NCI-H187 (cell line): ENCODE measurements at places on chromosomes 2 and 18.

DNA sequence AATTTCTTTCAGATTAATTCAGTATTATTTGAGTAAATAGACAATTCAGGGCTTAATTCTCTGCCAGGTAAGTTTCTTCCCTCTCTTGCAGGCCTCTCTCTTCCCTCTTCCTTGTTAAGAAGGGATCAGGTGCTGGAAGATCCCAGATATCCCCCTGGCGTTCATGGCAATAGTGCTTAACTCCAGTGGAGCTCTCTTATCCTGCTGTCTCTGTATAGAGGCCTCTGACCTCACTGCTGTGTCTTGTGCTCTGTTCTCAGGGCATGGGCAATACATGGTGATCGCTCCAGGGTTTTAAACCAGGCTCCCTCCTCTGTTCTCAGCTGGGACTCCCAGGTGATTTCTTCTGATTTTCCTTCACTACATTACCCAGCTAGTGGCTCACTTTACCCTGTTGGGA, 226.8 kb downstream of the MC4R start:
- DNase-seq: no peak

DNA sequence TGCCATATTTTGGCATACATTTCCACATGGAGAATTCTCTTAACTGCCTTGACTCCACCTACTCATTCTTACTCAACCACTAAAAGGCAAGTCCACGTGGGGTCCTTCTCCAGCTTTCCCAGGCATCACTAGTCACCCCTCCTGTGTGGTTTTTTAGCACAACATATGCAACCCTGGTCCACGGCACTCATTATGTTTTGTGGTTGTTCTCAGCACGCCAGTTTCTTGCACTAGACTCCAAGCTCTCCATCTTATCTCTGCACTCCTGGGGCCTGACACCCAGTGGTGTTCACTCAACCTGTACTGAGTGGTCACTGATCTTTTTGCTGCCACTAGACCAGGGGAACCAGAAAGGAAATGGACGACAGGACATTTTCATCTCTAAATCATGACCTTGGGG, 18.0 kb downstream of the MARCHF4 start:
- DNase-seq: no peak

DNA sequence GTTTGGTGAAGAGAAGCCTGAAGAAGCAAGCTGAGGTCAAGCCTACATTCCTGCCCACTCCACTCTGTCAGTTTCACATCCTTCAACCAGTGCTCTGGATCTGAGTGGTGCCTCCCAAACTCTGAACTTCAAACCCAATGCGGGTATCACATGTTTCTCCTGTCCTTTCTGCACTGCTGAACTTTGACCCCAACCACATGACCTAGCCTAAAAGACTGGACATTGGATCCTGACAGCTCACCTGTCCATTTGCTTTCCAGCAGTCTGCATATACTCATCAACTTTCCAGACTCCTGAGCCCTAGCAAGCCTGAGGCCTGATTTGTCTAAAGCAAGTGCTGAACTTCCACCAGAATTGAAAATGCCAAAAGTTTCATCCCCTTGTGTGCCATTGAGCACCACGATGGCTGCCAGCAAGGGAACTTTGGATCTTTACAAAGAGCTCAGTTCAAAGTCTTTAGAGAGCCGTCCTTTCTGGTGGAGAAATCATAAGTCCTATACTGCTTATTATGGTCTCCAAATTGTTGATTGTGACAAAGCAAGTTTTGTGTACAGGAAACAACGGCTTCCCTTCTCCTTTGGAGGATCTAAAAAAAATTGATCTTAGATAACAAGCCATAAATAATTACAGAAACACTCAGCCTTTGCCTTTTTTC, 37.6 kb upstream of the ITGA6 start:
- no peak for DNase-seq

DNA sequence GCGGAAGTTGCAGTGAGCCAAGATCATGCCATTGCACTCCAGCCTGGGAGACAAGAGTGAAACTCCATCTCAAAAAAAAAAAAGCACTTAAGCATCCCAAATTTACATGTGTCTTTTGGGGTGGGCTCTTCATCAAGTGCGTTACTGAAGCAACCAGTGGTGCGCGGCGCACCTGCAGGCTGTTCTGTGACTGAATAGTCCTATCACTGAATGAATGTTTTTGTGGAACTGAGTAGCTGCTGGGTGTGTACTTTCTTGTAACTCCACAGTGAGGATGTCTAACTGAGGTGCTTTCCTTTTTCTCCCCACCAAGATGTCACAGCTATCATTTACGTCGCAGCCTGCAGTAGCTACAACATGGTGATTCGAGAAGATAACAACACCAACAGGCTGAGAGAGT, 17.0 kb downstream of the CHMP1B start:
- no peak for DNase-seq

DNA sequence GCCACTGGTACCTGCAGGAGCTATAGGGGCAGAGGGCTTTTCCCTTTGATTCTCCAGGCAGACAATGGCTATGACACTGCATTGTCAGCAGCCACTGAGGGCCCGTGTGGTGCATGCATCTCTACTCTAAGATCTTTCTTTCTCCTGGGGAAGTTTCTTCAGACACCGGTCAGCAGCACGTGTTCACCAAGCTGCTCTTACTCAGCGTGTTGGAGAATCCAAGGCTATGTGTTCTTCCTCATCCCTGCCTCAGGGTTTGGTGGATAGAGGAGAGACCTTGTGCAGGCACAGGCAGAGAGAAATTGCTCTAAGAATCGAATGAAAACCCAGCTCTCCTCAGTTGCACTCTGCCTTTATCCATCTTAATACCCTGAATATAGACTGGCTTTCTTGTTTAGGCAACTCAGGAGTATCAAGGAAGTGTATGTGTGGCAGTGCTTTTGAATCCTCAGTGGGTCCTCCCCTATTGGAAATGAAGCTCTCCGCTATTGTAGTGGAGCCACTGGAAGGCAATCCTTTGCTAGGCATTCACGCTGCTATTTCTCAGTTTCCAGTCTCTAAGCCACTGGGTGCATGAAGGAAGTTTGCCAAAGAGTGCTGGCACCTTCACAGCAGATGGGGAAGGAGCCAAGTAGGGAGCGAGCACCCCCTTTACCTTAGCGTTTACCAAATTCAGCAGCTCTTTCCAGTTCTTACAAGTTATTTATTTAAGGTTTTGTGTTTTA, 86.9 kb upstream of the EML6 start:
- no peak for DNase-seq

DNA sequence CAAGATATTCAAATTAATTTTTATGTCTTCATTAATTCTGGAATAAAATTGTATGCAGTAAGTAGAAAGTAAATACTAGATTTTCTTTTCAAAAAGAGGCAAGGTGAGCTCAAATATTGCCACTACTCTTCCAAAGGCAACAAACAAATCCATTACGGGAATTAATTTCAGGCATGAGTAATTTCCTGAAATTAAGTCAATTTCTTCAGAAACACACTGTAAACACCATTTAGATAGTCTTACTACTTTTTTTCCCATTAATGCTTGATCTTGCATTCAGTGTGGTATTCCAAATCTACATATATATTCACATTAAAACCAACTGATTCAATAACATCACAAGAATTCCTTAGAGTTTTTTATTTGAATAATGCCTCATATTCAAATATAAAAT, 1274.0 kb upstream of the CRIM1 start:
- no peak for DNase-seq

DNA sequence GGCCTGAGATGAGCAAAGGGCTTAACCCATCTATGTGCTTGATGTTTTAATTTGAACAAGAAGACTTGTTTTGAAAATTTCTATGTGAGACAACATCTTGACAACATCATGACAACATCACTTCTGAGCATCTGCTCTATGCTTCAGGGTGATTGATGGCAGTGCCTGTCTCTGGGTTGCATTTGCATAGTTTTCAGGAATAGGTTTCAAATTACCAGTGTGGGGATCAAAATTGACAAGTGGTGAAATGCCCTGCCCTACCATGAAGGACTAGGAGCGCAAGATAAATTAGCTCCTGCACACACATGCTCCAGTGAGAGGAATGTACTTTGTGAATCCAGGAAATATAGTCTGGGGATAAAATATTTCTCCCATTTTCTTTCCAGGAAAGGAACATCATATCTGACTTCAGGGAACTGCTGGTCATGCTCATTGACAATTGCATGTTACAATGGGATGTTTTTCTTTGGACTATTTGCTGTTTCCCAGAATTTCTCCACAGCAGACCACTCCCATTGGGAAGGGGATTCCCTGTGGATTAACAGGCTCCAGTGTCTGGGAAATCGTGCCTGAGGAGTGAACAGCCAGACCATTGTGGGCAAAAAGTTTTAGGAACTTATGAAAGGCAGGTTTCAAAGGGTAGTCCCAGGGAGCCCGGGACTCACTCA, 45.3 kb upstream of the IL1R2 start:
- DNase-seq: no peak

DNA sequence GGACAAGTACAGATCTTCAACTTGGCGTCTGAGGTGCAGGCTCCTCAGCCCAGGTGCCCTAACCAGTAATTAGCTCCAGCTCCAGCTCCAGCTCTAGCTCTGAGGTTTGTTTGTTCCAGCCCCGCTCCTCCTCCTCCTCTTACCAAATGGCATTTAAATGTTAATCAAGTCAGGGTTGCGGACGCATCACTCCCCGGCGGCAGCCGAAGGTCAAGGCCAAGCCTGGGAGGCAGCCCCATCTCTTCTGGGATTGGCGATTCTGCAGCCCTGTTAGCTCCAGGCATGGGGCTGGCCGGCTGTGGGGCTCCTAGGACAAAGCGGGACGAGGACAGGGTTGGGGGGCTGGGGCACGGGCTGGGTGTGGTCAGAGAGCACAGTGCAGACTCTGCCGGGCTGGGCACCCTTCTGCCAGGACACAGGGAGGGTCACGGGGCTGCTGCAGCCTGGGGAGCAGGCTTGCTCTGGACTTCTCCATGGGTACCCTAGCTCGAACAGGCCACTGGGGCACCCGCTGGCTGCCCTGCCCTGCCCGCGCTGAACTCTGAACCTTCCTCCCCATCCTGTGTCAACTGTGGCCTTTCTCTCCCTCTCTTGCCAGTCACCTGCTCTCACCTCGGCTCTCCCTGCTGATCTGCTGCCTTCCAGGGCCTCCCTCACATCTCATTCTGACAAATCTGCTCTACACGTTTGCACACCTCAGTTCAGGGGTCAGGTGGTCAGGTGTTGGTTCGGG, 203.3 kb downstream of the CELF4 start:
- DNase-seq: no peak

- no peak for DNase-seq
Observed at GRCh38 chr18:77554061-77554460, 304.4 kb downstream of the GALR1 start.

GRCh38 chr2:158894572-158894971, 73.9 kb upstream of the TANC1 start:
- DNase-seq: no peak

DNA sequence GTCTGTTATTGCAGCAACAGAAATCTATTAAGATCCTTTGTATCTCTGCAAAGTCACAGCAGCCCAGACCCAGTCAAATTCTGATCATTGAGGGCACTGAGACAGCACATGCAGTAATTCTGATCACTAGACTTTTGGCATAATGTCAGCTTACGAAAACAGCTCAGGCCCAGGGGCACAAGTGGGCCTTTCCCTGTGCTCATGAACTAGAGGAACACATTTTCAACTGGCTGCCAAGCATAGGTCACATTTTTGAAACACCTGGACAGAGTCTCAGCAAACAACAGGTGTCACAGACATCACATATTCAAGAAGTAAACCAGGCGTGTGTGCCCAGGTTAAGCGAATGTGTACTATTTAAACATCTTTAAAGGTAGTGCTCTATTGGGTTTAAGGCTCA, 13.7 kb downstream of the DOCK10 start:
- DNase-seq: no peak

- no peak for DNase-seq
Observed at GRCh38 chr2:61645911-61646310, 107.8 kb upstream of the XPO1 start.

GRCh38 chr2:173451941-173452340, 97.3 kb downstream of the CDCA7 start:
- DNase-seq: no peak

GRCh38 chr2:217186668-217187159, 326.9 kb upstream of the TNP1 start:
- DNase-seq: no peak

DNA sequence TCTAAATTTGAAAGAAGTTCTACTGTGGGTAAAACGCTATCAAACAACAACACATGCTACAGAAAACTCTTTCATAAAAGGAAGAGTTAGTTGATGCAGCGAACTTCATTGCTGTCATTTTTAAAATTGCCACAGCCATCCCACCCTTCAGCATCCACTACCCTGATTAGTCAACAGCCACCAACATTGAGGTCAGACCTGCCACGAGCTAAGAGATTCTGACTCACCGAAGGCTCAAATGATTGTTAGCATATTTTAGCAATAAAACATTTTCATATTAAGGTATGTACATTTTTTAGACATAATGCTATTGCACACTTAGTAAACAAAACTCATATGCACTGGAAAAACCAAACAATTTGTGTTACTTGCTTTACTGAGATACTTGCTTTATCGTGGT, 347.1 kb downstream of the CLIP4 start:
- DNase-seq: no peak

DNA sequence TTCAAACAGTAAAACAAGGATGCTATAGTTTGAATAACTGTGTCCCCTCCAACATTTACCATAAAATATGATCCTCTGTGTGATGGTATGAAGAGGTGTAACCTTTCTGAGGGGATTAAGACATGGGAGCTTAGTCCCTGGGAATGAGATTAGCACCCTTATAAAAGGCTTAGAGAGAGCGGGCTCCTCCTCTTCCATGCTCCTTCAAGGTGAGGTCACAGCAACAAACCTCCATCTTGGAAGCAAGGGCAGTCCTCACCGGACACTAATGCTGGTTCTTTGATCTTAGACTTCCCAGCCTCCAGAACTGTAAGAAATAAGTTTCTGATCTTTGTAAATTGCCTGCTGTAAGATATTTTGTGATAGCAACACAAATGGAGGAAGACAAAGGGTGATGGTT, 700.3 kb downstream of the TMEM182 start:
- DNase-seq: no peak

DNA sequence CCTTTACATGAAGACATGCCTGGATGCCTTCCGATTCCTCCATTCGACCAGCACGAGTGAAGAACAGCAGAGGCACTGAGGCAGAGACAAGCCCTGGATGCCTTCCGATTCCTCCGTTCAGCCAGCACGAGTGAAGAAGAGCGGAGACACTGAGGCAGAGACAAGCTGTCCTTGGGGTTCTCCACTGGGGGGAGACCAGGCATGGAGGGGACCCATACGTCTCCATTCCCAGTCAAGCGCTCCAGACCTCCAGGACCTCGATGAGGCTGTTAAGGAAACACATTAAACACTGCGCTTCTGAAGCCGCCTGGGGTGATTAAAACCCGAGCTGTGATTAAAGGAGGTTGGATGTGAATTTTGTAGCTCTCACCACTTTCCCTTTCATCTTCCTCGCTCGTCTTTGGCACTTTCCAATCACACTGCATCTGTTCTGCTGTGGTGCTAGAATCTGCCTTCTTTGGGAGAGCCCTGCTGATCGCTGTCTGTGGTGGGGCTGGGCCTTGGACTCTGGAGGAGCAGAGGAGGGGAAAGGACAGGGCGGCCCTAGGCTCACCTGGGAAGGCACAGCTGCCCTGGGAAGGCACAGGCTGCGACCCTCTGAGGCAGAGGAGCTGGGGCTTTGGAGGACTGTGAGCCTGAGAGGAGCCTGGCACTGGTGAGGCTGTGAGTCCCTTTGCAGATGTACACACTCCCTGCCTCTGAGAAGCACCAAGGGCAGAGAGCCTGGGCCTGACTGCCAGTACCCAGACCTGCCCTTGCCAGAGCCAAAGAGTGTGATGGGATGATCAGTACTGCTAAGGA, 463.1 kb upstream of the HS6ST1 start:
- no peak for DNase-seq
